GM23248 (cell line): ENCODE measurements at places on chromosomes 5 and 9.

- peak; percentile 56 for DNase-seq
Measured at GRCh38 chr5:126961702-126962101, 68.7 kb downstream of the MARCHF3 start.

DNA sequence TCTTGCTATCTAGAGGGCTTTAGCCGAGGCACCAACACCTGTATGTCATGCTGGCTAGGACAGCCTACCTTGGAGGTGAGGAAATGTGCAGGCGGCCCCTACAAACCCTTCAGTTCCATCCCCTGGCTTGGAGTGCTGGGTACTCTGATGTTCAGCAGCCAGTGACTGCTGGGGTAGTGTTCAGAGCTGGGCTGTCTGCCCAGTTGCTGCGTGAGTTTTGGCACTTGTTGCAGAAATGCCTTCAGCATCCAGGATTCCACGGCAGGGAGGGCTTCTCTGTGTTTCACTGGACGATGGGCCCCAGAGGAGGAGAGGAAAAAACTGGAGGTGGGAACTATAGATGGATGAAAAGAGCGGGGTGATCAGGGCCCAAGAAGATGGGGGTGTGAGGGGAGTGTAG is 10.4 kb downstream of the SWI5 start:
- peak; percentile 35 for DNase-seq

DNA sequence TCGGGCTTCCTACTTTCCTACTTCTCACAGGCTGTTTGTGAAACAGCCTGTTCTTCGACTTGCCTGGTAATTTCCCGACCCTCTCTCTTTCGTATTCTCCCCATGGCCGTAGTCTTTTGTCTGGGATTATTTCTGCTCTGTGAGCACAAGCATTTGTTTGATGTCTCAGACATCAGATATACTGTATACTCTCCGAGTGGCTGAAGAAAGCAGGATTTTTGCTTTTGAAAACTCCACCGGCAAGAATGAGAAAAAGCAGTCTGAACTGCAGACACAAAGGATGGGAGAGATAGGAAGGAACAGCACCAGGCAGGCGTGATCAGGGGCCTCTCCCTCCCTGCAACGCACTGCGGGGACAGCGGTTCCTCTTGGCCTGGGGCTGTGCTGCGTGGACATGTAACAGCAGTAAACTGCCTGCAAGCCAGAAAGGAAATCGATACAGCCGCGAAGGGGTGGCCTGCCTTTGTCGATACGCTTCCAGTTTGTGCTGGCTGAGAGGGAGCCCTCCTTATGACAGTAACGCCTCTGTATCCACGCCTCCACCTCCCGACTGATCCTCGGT is 313.9 kb upstream of the TLE4 start:
- DNase-seq = no peak

- DNase-seq = no peak
Measured at GRCh38 chr9:26243029-26243697, 564.9 kb upstream of the TUSC1 start.

DNA sequence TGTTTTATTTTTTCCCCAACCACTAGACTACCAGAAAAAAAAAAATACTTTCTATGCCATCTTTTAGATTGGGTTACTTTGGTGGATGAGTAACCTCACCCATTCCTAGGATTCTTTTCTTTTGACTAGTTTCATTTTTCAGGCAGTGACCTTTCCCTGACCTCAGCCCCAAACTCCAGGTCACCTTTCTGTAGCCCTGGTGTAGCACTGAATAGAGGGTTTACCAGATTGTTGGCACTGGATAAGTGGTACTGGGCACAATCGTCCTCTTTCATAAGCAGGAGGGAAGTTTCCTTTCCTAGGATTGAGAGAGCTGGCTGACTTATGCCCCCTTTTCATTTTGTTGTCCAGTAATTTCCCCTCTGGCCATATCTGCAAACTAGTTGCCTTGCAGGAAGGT is 169.4 kb upstream of the TMEM161B start:
- peak; percentile 27 for DNase-seq

GRCh38 chr9:70595211-70595610 is 180.8 kb upstream of the KLF9 start:
- peak; percentile 72 for DNase-seq

DNA sequence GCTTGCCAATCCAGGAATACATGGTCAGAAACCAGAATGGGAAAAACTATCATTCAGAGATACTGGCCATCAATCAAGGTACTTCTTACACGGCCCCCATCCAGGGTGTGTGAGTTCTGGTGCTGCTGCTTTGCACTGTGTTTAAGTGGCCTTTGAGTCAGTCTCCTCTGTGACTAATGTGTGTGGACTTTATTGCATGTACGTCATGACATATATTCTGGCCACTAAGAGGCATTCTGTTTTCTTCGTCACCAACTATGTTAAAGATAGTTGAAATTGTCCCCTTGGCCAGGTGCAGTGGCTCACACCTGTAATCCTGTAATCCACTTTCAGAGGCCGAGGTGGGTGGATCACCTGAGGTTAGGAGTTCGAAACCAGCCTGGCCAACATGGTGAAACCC is 8.5 kb downstream of the EXOSC3 start:
- peak; percentile 67 for DNase-seq

- DNase-seq = no peak
Measured at GRCh38 chr5:160048131-160048530, 39.2 kb downstream of the TTC1 start.

- DNase-seq = peak; percentile 55
Measured at GRCh38 chr9:116278326-116278725, 124.7 kb downstream of the PAPPA start.

DNA sequence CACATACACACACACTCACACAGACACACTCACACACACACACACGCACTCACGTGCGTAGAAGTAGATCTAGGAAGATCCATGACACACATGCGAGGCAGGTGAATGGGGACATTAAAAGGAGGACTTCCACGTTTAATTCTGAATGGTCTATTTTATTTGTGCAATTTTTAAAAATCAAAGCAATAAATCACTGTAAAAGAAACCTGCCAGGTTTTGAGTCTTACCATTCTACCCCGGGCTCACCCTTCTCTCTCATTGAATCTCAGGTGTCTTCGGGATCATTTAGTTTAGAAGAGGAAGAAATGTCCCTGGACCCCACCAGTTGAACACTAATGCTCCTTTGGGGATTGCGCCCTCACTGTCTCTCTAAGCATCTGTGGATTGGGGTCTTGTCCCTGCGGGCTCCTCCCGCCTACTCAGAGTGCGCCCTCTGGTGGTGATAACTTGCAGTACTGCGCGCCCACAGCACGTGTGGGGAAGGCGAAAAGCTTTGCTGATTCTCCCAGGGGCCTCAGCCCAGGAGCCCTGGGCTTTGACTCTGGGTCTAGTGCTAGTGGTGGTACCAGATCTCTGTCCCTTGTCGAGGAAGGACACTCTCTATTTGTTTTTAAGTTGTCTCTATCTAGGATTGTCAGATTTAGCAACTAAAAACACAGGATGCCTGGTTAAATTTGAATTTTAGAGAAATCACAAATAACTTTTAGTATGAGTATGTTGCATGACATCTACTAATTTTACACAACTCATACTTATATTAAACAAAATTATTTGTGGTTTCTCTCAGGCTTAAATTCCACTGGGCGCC is 34.8 kb downstream of the BOD1 start:
- peak; percentile 64 for DNase-seq

DNA sequence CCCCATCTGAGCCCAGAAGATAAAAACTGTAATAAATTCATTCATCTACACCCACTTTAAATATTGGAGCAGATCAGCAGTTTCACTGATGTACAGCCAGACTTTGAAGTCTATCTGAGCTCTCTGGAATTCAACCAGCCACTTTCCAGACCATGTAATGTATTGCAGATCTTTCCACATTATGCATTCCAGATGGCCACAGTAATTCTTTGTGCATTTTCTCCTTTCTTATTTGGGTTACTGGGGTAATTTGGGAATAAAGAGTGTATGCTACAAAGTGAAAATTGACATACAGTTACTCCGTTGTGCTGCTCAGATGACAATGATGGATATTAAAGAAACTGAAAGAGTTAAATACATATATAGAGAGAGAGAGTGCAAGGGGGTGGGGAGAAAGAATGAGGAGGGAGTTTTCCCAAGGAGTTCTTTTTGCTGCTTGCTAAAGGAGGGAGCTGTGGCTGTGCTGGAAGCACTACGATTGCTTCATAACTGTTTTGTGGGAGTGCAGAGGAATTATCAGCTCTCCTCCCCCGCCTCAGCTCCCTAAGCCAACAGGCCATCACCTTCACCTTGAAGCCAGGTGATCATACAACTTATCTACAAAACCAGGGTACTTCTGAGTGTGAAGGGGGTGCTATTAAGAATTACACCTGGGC is 152.8 kb downstream of the GAS1 start:
- peak; percentile 87 for DNase-seq

- no peak for DNase-seq
Measured at GRCh38 chr5:174120401-174121005, 75.0 kb downstream of the NSG2 start.

GRCh38 chr5:152601806-152602732 is 197.0 kb upstream of the NMUR2 start:
- no peak for DNase-seq

- peak; percentile 44 for DNase-seq
Measured at GRCh38 chr5:67879620-67880510, 335.7 kb upstream of the PIK3R1 start.

GRCh38 chr5:4837489-4838058 is 302.6 kb upstream of the ADAMTS16 start:
- no peak for DNase-seq

DNA sequence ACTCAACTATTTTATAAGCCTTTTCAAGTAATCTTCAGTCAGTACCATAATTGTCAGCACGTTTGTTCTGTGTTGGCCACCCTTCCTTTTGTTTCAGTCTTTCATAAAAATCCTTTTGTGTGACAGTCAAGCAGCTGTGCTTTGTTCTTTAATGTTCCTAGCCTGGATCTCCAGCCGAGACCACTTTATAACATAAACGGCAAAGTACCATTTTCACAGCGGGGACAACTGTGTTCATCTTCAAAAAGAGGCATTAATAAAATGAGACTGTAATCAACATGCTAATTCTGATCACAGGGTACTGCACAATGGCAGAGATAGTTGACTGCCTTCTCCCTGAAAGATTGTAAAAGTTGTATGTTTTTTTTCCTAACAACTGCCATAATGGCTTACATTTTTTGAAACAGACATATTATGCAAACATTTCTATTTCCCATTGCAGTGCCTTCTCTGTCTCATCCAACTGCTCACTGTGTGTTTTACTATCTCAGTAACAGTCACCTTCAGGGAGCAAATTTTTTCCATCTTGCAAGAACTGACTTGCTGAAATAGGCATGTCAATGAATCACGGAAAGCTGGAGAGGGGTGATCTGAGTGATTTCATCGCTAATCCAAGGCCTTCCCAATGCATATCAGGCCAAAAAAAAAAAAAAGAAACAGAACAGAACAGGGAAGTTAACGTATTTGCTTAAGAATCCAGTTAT is 828.5 kb upstream of the DMAC1 start:
- DNase-seq = no peak

DNA sequence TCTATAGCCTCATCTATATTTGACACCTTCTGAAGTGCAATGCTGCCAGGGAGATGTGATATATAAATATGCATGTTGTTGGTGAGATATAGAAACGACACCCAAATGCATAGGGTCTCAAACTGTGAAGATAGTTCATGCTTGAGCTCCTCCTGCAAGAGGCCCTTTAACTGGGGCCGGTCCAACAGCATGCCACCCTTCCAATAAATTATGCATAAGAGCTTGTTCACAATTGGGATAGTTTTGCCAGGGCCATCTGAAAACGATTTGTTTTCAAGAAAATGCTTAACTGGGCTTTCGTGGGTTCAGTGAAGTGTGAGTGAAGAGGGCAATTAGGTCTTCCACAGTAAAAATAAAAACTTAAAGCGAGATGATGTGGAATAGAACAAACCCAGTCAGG is 424.2 kb upstream of the WWC1 start:
- no peak for DNase-seq

DNA sequence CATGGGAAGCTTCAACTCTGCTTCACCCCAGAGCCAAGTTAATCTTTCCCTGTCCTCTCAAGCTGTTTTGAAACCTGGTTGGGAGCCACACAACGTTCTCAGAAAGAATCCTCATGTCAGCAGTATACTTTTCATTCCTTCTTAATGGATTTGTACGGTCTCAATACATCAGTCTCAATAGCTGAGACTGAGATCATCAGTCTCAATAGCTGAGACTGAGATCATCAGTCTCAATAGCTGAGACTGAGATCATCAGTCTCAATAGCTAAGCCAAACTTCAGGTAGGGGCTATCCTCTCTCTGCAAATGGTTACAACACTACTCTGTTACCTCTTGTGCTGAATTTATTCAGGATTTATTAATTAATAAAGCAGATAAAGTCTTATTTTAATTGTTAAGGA is 1317.4 kb upstream of the CDH9 start:
- DNase-seq = no peak

DNA sequence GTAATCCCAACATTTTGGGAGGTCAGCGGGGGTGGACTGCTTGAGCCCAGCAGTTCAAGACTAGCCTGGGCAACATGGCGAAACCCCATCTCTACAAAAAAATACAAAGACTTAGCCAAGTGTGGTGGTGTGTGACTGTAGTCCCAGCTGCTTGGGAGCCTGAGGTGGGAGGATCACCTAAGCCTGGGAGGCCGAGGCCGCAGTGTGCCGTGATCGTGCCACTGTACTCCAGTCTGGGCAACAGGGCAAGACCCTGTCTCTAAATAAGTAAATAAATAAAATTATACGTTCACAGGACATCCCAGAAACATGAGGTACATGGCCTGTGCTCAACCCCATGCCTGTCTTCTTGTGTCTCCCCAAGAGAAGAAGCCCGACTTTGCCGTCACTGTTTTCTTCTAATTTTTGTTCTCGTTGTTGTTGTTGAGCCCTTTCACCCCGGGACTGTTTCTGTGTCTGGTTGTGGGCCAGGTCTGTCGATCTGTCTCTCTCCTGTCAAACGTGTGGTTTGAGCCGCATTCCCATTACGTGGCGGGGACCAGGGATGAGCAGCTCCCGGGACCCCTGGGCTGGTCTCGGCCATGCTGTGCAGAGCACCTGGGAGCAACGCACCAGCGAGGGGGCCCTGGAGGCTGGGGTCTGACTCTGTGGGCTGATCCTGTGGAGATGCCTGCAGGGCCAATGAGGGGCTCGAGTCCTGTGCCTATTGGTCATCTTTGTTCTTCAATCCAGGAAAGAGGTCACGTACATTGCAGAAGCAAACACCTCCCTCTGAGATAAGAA is 32.2 kb downstream of the NACC2 start:
- DNase-seq = no peak

- peak; percentile 15 for DNase-seq
Measured at GRCh38 chr5:35852084-35852734, 4.5 kb upstream of the IL7R start.

GRCh38 chr5:119022017-119022745 is 33.8 kb upstream of the DTWD2 start:
- peak; percentile 58 for DNase-seq

DNA sequence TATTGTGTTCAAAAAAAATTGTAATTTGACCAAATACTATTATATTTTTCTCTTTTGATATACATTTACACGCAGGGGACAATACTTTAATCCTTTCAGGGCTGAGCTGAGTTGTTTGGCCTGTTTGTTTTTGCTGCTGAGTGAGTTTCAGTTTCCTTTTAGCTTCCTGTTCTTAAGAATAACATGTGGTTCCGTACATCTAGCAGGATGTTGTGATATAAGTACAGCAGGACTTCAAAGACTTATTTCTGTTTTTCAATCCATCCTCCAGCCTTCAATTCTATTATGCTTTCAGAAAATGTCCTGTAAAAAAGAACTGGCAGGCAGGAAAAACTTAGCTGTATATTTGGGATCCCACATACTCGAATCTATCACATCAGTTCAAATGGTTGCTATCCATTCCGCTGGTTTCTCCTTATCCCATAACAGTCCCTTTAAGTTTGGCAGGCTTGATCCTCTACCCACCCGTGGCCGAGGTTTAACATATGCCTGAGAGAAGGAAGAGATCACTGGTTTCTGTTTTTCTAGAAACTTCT is 1037.3 kb upstream of the ACO1 start:
- peak; percentile 30 for DNase-seq
